AML-193 (cell line): ENCODE measurements at places on chromosomes 16 and 17.

- DNase-seq, result no peak
Measured at GRCh38 chr17:49760932-49761558, 2.9 kb downstream of the FAM117A start.

GRCh38 chr17:79125503-79125902 is 50.9 kb downstream of the ENGASE start:
- no peak for DNase-seq

- DNase-seq, result no peak
Measured at GRCh38 chr16:1291576-1291974, 17.9 kb upstream of the UBE2I start.

DNA sequence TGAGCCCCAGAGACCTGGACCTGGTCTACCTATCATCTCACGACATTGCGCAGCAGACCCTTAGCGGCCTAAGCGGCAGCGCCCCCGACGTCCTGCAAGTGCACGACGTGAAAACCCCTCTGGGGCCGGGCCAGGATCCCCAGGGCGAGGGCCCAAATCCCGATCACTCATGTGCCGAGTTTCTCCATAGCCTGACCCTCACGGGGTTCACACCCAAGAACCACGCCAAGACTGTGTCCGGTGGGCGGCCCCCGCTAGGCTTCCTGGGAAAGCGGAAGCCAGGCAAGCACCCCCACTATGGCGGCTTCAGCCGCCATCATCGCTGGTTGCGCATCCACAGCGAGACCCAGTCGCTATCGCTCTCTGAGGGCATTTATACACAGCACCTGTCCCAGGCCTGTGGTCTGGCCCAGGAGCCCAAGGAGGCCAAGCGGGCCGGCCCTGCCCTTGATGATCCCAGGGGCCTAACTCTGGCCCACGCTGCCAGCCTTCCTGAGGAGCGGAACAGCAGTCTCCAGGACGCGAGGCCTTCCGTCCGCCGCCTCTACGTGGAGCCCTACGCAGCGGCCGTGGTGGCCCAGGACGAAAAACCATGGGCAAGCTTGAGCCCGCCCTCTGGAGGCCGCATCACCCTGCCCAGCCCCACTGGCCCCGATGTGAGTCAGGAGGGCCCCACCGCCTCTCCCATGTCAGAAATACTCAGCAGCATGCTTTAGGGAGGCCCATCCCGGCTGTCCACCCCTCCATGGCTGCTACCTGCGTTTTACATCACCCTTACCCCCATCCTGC is 82.8 kb upstream of the NOG start:
- DNase-seq, result no peak

- DNase-seq, result no peak
Measured at GRCh38 chr16:55350984-55351383, 27.0 kb downstream of the IRX6 start.

DNA sequence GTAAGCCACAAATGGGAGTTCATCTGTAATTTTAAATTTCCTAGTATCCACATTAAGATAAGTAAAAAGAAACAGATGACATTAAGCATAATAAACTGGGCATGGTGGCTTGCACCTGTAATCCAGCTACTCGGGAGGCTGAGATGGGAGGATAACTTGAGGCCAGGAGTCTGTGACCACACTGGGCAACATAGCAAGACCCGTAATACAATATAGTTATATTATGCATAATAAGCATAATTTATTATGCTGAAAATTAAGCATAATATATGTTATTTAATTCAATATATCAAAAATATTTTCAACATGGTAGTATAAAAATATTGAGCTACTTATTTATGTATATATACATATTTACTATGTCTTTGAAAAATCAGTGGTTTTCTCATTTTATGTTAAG is 48.2 kb downstream of the RNF135 start:
- no peak for DNase-seq
